ENCODE measurements at places on chromosomes 16 and 17.

DNA sequence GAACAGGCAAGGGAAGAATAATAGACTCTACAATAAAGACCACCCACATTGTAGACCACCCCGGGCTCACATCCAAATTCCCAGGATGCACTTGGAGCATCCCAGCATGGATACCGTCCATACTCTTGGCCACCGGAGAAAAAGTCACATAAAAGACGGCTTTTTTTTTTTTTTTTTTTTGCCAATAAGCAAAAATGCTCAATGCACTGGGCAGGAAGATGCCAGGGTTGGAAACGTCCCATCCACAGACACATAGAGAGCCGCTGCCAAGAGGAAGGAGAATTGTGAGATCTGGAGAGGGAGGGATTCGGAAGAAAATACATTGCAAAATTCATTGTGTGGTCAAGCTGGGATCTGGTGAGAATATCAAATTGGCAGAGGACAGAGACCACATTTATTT, 286.7 kb downstream of the XYLT1 start:
- no peak for DNase-seq

DNA sequence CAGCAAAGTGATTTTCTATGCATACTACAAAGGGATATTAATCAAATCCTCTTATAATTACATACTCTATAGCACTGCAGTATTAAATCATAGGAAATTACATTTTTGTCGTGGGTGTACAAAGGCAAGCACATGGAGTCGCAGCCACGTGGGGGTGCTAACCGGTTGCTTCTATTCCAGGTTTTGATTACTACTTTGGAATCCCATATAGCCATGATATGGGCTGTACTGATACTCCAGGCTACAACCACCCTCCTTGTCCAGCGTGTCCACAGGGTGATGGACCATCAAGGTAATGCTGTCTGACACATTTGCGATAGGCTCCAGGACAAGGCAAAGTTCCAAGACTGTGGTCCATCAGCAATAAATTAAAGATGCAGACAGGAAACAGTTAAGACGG, 60.1 kb downstream of the ARSG start:
- no peak for DNase-seq

GRCh38 chr16:89495121-89495520, 4.8 kb upstream of the ANKRD11 start:
- no peak for DNase-seq

DNA sequence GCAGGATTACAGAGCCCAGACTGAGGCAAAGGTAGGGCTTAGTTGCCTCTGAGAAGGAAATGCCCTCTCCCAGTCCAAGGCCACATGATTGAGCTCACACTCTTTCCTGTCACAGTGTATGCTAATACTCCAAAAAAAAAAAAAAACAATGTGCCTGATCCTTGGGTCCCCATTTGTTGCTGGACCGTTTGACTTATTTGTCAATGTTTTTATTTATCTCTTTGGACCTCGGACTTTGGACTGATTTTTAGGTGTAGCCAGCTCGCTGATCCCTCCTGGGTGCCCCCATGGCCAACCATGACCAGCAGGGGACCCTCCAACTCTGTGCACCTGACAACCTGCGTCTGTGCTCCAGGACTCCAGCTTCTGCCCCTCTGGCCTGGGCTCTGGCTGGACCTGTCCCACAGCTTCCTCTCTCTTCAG, 622 bp upstream of the CCL16 start:
- no peak for DNase-seq

GRCh38 chr16:67773099-67773498, 33.3 kb downstream of the RANBP10 start:
- no peak for DNase-seq

All from RWPE2 (cell line).